ENCODE measurements at places on chromosomes 6 and 20. TPM values are rescaled to one million over a fixed set of nuclear protein-coding genes. Genes with fewer than 3 reads are reported as not detected.

GRCh38 chr20:23195636-23196035 is 109.5 kb upstream of the CD93 start:
- no peaks in the 10 kb centered on the region for H3K36me3 ChIP-seq
- H3K27me3 ChIP-seq, result no peaks in the 10 kb centered on the region
- no peaks in the 10 kb centered on the region for H3K4me1 ChIP-seq
- no peak overlapping the region for H3K4me3 ChIP-seq
- H3K27ac ChIP-seq, result no peak overlapping the region

DNA sequence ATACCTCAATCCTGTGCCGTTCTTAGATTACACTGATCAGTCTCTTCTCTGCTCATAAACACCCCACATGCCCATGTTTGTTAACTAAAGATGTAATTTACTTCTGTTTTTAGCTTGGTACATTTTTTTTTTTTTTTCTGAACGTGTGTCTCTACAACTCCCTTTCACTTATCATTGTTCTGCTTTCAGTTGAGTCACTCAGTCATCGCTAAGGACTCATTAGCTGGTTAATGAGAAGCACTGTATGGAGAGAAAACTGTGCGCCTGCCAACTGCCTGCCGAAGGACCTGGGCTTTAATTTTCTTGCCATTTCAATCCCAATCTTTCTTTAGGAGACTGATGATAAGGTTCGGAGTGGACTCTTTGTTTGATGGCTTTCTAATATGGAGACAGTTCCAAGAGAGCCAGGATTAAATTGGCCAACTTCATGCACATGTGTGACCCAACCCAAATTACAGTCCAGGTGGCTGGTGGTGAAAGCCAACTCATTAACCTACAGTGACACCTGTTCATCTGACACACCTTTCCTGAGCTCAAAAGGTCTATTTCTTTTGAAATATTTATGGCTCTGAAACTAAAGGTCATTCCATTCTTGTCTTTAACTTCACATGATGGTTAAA is 334.1 kb downstream of the BCKDHB start:
- no peaks in the 10 kb centered on the region for H3K4me1 ChIP-seq
- H3K27ac ChIP-seq, result no peak overlapping the region
- no peaks in the 10 kb centered on the region for H3K27me3 ChIP-seq
- no peak overlapping the region for H3K4me3 ChIP-seq
- no peaks in the 10 kb centered on the region for H3K36me3 ChIP-seq

- no peak for DNase-seq
- peak overlapping the region; percentile 61 for H3K27ac ChIP-seq
- H3K27me3 ChIP-seq, result no peaks in the 10 kb centered on the region
- no peaks in the 10 kb centered on the region for H3K36me3 ChIP-seq
- no peak overlapping the region for H3K4me3 ChIP-seq
These were observed 27.1 kb downstream of the RIPOR3 start for GRCh38 chr20:50664254-50664653.

Gene ALDH8A1
- total RNA-seq, result not detected

- H3K27me3 ChIP-seq, result no peaks in the 10 kb centered on the region
- H3K4me3 ChIP-seq, result no peak overlapping the region
- no peaks in the 10 kb centered on the region for H3K36me3 ChIP-seq
These were observed 11.4 kb upstream of the RAMACL start for GRCh38 chr6:166597711-166598440.

- no peaks in the 10 kb centered on the region for H3K4me1 ChIP-seq
- H3K27me3 ChIP-seq, result no peaks in the 10 kb centered on the region
- H3K27ac ChIP-seq, result no peak overlapping the region
- H3K36me3 ChIP-seq, result no peaks in the 10 kb centered on the region
- DNase-seq, result no peak
These were observed 116.0 kb upstream of the CITED2 start for GRCh38 chr6:139490482-139490881.

GRCh38 chr6:90610301-90610750 is 23.5 kb upstream of the MAP3K7 start:
- H3K4me1 ChIP-seq, result no peaks in the 10 kb centered on the region
- H3K27me3 ChIP-seq, result no peaks in the 10 kb centered on the region
- no peaks in the 10 kb centered on the region for H3K36me3 ChIP-seq
- H3K4me3 ChIP-seq, result peak overlapping the region; percentile 64
- peak overlapping the region; percentile 62 for H3K27ac ChIP-seq
- no peak for DNase-seq

- no peaks in the 10 kb centered on the region for H3K27me3 ChIP-seq
- no peak overlapping the region for H3K27ac ChIP-seq
- H3K4me1 ChIP-seq, result no peaks in the 10 kb centered on the region
These were observed 359.2 kb downstream of the RIMS1 start for GRCh38 chr6:72245565-72245964.

GRCh38 chr6:105363100-105363754 is 39.7 kb downstream of the PREP start:
- no peaks in the 10 kb centered on the region for H3K27me3 ChIP-seq
- no peak overlapping the region for H3K4me3 ChIP-seq
- H3K4me1 ChIP-seq, result no peaks in the 10 kb centered on the region
- no peak for DNase-seq
- H3K36me3 ChIP-seq, result peaks cover 9% of the 10 kb centered on the region

All from right atrium auricular region (tissue), 2 donors.